Neural progenitor cell (in vitro differentiated cells): ENCODE measurements at places on chromosomes 4 and X.

- DNase-seq: no peak
These were observed 208.1 kb downstream of the PDGFC start for GRCh38 chr4:156763511-156763910.

GRCh38 chrX:28586981-28587551 lies at the start of gene IL1RAPL1:
Gene IL1RAPL1, plus strand, starts transcription at chrX:28587446.
- DNase-seq: peak; percentile 42

DNA sequence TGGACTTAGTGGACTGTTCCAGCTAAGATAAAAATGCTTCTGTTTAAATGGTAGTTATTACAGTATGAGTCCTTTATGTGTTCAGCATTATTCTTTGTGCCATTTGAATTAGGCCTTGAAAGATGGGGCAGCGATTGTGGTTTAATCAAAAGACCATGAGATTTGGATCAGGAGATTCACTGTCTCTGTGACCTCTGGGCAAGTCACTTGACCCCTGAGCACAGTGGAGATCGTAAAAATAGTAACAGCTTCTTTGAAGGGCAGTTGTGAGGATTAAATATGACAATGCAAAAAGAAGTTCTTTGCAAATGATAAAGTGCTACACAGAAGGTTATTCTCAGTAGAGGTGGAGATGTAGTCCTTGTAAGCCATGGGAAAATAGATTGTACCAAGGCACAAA lies 10.8 kb downstream of the CXCR3 start:
- DNase-seq: no peak

DNA sequence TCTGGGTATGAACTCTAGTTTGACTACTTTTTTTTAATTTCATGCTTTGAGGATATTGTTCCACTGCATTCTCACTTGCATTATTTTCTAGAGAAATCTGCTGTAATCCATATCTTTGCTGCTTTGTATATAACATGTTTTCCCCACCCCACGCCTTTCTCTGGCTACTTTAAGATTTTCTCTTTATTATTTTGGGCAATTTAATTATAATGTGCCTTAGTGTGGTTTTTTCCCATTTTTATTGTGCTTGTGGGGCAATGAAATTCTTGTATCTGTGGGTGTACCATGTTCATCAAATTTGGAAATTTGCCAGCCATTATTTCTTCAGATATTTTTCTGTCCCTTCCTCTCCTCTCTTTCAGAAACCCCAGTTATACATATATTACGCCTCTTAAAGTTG lies 15.1 kb upstream of the PPP2R2C start:
- no peak for DNase-seq

- DNase-seq: no peak
These were observed 23.1 kb downstream of the ACSL1 start for GRCh38 chr4:184802697-184803015.
